ENCODE measurements at places on chromosomes 12 and 14.

DNA sequence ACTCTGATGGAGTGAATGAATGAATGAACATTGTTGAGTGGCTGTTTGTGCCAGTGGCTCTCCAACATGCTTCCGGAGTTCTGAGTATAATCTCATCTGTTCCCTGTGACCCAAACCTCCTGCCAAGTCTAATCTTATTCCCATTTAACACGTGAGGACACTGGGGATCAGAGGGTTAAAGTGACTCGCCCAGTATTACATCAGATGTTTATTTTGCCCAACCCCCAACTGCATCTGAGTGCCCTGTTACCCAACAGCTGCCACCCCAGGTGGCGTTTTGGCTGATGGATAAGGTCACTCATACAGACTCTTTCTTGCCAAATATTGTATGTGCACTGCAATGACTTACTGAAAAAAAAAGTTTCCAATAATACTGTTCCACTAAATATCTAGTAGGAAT lies 210.9 kb downstream of the EXOC5 start:
- DNase-seq: no peak

- no peak for DNase-seq
Measured at GRCh38 chr12:132375747-132376463, 46.5 kb upstream of the GALNT9 start.

DNA sequence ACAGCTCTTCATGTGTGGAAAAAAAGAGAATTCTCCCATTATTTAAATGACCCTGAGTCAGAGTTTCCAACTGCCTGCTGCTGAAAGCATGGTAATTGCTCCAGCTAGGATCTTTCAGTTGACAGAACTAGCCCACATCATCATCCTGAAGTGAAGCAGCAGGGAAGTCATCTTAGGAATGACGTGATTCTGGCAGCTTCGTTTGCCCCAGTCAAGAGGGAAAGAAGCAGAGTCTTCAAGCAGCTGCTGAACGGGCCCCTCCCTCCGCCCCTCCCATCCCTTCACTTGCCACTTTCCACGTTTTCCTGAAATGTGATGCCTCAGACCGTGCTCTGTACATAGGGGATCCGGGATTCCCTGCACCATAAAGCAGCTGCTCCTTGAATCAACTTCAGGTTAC lies 455.0 kb upstream of the TMEM132C start:
- DNase-seq: no peak

DNA sequence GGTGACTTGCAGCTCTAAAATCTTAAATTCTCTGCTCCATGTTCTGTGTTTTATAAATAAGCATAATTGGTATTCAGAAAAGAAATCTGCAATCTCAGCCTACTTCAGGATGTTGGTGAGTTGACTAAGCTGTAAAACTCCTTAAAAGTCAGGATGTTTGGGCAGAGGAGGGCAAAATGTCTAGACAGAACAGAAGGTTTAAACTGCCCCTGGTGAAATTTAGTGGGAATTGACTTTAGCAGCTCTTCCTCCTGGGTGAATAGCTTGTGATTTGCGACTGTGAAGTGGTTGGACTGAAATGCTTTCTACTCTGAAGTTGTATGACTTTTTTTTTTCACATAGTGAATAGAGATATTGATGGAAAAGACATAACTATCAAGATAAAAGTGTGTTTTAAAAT lies 85.8 kb downstream of the CAND1 start:
- DNase-seq: no peak

DNA sequence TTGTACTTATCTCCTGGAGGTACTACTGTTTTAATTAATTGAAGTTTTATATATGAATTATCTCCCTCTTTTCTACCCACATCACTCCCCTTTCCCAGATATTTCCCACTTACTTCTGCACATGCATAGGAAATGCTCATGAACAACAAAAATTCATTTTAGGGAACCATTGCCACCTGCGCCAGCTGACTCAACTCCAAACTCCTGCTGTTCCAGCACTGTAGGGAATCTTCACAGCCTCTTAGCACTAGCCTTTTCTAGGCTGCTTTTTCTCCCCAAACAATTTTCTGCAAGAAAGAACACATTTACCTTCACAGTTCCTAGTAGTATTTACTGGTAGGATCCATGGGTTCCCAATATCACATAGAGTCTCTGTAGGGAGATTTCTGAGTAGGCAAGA lies 268.4 kb downstream of the LRFN5 start:
- DNase-seq: no peak

Data from activated T-cell treated with anti-CD3 and anti-CD28 coated beads, Interleukin-2, amount 50 U/mL, for 48 hours (primary cell).